ENCODE measurements at places on chromosomes 12 and 14.

- no peak for DNase-seq
Observed at GRCh38 chr12:58668233-58668632, 252.1 kb downstream of the LRIG3 start.

GRCh38 chr14:81348061-81348460, 52.1 kb downstream of the STON2 start:
- no peak for DNase-seq

GRCh38 chr14:100117026-100117425, 42.4 kb downstream of the DEGS2 start:
- DNase-seq: no peak

GRCh38 chr12:6667559-6668210, 4.8 kb upstream of the ING4 start:
- no peak for DNase-seq

GRCh38 chr12:4282103-4282891, 8.7 kb downstream of the CCND2 start:
- DNase-seq: no peak

DNA sequence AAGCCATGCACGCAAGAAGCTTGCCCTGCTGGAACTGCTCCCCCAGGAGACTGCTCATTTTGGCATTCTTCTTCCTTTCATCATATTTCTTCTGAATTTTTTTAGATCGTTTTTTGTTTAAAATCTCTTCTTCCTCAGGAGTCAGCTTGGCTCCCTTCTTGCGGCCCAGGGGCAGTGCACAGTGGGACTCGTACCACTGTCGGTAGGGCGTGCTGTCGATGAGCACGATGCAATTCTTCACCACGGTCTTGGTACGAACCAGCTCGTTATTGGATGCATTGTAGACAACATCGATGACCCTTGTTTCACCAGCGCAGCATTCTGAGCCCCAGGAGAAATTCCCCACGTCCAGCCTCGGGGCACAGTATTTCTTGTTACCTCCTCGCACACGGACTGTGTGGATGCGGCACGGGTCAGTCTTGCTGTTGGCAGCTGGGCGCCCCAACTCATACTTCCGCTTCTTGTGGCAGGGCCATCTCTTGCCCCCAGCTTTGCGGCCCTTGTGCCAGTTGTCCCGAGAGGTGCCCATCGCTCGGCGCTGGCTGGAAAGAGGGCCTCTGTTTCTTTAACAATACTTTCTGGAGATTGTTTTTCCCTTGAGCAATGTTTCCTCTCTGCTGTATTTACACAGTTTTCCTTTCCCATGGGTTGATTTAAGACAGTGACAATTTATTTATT, 452.4 kb downstream of the TMEM121 start:
- no peak for DNase-seq

DNA sequence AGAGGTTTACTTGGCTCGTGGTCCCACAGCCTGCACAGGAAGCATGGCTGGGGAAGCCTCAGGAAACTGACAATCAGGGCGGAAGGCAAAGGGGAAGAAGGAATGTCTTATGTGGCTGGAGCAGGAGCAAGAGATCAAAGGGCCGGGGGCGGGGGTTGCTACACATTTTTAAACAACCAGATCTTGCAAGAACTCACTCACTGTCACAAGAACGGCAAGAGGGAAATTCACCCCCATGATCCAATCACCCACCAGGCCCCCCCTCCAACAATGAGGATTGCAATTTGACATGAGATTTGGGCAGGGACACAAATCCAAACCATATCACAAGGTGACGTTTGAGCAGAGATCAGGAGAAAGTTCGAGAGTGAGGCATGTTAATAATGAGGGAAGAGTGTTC, 163.7 kb upstream of the RPH3A start:
- DNase-seq: no peak

DNA sequence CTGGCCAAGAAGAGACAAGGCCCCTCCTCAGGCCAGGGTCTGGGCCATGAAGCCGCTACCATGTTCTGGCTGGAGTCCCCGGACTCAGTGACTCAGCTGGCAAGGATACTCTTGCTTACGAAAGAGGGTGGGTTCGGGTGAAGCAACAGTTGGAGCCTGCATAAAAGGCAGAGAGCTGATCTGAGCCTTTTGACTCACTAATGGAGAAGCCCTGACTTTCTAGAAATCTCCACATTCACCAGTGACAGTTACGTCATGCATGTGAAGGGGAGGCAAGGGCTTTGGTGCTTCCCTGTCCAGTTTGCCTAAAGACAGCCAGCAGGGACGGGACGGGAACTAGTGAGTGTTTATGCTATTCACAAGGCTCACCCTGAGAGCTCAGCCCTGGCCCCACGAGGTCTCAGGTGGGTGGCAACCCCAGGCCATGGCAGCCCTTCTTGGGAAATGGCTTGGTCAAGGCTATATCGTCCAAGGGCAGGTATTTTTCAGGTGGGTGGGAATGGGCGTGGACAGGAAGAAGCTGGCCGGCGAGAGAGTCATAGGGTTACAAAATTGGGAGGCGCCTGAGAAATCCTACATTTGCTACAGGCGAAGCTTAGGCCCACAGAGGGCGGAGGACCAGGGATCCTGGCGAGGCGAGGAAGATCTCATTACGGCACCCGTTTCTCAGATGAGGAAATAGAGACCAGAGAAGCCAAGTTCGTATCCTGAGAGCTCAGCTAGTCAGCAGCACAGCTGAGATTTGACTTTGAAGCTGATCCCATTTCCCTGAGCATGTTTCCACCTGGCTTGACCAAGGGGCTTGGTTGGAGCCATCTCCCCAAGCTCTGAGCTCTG, 314.6 kb downstream of the BCL11B start:
- no peak for DNase-seq

DNA sequence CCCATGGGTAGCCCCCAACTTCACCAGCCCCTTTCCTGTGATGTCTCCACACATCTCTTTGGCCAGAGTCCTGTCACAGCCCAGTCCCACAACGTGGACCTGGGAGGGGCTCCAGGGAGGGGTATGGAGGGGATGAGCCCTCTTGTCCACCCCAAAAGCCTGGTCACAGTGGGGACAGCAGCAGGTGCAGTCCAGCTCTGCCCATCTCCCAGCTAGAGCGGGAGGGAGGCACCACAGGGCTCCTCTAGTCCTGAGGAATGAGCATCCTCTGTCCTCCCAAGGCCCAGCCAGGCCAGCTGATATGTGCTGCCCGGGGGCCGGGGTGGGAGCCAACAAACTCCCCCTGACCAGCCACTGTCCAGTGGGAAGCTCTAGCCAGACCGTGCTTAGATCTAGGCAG, 43.5 kb upstream of the EIF5 start:
- no peak for DNase-seq

- DNase-seq: no peak
Observed at GRCh38 chr12:104583301-104583700, 126.6 kb downstream of the CHST11 start.

DNA sequence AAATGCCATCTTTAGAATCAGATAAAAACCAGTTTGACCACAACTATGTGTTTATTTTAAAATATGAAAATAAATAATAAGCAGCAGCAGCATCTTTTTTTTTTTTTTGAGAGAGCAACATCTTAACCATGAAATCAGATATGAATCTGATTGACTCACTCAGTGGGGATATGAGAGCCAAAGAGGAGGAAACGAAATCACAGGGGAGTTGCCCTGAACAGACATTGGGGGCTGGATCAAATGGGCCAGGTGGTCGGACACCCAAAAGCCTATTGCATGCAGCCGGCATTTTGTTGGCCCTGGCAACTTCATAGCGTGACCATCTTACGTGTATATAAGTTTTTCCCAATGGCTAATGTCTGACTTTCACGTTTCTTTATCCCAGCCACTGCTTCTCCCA, 321.1 kb downstream of the NPAS3 start:
- DNase-seq: no peak

DNA sequence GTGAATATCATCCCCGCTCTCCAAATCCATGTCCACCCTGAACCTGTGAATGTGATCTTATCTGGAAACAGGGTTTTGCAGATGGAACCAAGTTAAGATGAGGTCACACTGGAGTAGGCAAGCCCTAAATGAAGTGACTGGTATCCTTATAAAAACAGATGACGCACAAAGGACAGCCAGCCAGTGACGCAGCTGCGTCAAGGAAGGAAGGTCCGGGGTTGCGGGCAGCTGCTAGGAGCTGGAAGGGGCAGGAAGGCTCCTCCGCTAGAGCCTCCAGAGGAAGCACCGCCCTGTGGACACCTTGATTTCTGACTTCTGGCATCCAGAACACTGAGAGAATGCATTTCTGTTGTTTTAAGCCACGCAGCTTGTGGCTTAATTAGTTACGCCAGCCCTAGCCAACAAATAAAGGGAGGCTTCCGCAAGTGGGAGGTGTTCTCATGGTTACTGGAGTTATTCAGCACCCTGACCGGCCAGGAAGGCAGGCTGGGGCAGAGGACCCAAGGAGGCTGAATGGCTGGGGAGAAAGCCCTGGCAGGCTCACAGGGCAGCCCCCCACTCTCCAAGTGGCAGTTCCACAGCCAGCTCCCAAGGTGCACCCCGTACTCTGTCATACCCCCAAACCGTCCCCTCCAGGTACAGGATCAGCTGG, 127.6 kb upstream of the NCOR2 start:
- no peak for DNase-seq

DNA sequence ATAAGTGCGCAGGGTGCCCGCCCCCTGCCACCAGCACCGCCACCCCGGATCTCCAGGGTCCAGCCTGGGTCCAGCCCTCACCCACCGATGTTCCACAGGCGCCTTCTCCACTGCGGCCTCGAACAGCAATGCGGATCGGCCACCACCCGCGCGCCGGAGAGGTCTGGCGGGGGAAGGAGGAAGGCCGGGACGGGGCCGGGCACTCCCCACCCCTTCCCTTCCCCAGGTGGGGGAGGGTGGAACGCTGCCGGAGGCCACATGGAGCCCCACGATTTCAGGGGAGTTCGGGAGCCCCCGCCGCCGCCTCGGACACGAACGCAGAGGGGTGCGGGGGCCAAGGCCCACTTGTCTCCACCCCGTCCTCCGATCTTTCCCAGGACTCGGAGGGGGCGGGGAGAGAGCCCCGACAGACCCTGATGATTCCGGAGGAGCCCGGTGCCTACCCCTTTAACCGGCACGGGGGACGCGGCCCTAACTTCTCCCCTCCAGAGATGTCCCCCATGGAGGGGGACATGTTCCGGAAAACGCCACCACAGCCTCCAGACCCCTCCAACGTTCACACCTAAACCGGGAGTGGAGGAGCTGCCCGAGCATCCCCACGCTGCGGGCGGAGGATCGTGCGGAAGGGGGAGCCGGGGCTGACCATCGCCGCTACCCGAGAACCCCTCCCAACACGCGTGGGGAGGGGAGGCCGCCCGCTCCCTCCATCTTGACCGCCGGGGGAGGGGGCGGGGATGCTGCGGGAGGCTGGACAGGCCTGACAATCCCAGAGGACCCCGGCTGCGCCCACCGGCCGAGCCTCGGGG, 1.1 kb downstream of the ATXN2 start:
- no peak for DNase-seq

- no peak for DNase-seq
Observed at GRCh38 chr12:4825011-4825858, 84.5 kb upstream of the KCNA1 start.

DNA sequence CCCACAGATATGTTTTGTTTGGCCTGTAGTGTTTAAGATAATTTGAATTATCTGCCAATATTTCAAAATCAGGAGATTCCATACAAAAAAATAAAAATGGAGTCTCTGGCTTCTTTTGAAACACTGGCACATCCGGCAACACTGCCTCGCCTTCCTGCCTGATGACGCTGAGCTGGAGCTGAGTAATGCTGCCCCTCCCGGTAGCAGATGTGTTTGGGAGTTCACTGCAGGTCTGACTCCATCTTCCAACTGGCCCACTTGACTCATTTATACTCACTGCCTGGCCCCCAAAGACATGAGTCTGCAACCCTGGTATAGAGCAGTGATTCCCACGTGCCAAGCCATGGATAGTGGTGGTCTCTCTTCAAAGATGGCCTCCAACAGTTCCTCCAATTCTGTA, 7.4 kb downstream of the CIT start:
- DNase-seq: no peak

DNA sequence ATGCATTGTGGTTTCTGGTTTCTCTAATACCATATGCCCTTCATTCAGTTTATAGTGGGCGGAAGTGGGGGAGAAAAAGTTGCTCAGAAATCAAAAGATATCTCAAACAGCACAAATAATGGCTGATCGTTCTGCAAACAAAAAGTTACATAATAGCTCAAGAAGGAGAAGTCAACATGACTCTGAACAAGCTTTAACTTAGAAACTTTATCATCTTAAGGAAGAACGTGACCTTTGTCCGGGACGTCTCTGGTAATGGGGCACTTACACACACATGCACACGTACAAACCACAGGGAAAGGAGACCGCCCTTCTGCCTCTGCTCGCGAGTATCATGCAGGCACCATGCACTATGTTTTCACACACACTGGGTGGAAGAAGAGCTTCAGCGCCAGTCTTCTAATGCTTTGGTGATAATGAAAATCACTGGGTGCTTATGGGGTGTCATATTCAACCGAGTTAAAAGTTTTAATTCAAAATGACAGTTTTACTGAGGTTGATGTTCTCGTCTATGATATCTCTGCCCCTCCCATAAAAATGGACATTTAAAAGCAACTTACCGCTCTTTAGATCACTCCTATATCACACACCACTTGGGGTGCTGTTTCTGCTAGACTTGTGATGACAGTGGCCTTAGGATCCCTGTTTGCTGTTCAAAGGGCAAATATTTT, 4.7 kb downstream of the FOS start:
- DNase-seq: no peak

- DNase-seq: no peak
Observed at GRCh38 chr12:62750941-62751809, 183.8 kb downstream of the PPM1H start.

DNA sequence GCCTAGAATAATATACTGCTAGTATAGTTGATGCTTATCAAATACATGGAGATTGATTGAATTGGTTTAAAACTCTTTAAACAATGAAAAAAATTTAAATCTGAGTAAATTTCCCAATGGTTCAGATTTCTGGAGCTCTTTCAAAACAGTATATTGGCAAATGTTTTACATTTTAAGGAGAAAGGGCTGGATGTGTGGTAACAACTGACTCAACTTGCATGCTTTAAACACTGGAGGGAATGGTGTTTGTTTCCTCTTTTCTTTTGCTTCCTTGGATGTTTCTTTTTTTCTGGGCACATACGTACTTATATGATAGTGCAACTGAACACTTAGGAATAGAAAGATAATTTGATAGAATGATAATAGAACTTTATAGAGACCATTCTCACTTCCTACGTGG, 73.8 kb upstream of the RFX4 start:
- DNase-seq: no peak

DNA sequence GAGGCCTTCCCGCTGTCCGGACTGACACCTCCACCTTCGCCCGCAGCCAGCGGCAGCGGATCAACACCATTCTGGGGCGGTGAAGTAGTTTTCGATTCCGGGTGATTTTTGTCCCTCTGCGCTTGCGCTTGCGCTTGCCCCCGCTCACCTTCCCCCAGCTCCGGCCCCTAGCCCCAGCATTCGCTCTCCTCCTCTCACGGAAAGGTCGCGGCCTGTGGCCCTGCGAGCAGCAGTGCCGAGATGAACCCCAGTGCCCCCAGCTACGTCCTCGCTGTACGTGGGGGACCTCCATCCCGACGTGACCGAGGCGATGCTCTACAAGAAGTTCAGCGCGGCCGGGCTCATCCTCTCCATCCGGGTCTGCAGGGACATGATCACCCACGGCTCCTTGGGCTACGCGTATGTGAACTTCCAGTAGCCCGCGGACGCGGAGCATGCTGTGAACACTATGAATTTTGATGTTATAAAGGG, 22.7 kb upstream of the SRGAP1 start:
- no peak for DNase-seq
